GM12878 (cell line): ENCODE measurements at places on chromosomes 7 and 10. TPM values are rescaled to one million over a fixed set of nuclear protein-coding genes. Genes with fewer than 3 reads are reported as not detected.

DNA sequence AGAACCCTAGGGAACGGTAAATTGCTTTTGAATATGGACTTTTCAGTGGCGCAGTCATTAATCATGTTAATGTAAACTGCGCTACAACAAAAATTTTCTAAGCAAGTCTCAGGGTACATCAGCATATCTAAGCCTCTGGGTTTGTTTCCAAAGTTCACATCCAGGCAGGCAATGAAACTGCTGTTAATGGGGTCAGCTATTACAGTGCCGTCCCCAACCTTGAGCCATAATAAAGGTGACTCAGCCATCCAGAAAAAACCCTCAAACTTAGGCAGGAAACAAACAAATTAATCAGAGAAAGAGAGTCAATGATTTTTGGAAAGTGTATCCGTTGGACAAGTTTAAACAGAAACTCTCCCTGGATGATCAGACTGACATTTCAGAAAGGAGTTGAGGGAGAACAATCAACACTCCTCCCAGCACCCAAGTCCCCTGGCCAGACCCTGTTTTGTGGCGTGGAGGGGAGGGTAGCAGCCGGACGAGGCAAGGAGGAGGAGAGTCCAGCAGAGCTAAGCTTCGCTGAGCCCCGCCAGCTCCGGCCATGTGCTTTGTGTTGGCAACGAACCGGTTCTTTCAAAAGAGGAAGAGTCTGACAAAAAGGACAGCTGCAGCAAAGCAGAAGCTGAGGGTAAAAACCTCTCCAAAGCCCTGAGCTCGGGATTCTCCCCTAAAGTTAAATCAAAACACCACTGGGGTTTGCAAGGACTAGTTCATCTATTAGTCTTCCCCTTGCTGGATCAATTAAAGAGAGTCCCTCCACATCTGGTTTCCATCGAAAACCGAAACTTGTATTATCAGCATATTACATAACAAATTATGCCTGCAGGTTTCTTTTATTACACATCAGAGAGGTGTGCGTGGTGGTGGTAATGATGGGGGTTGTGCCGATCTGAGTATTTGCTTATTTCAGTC lies 3.6 kb downstream of the FAM53B start:
- H3K27me3 ChIP-seq = no peaks in the 10 kb centered on the region
- H3K27ac ChIP-seq = peak overlapping the region; percentile 57
- no peak for DNase-seq
- peak overlapping the region; percentile 84; the same call in 1 of the 2 replicates for H3K4me3 ChIP-seq

DNA sequence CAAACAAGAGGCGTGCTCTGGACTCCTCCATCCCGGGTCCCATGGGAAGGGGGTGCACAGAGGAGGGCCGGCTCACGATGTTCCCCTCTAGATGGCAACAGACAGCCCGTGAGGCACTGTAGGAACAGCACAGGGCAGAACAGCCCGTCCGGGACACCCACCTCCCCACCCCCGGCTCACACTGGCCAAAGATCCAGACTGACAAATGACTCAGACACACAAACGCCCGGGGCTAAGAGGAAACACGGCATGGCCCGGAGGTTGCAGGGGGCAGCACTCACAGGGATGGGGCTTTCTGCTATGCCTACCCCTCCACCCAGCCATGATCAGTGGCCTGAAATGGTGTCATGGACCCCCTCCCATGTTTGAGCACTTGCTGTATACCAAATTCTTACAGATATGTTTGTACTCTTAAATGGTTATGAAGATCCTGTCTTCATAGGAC lies 4.9 kb upstream of the ELN start:
- no peak for DNase-seq
- no peak overlapping the region for H3K4me3 ChIP-seq
- H3K36me3 ChIP-seq = no peaks in the 10 kb centered on the region
- no peaks in the 10 kb centered on the region for H3K4me1 ChIP-seq

GRCh38 chr10:50456719-50457118 lies 167.0 kb downstream of the SGMS1 start:
- no peaks in the 10 kb centered on the region for H3K27me3 ChIP-seq
- peak overlapping the region; percentile 91 for H3K27ac ChIP-seq
- H3K36me3 ChIP-seq = no peaks in the 10 kb centered on the region
- peaks cover 35% of the 10 kb centered on the region for H3K4me1 ChIP-seq
- peak; percentile 98 for DNase-seq
- H3K4me3 ChIP-seq = no peak overlapping the region

- H3K27me3 ChIP-seq = no peaks in the 10 kb centered on the region
- no peaks in the 10 kb centered on the region for H3K36me3 ChIP-seq
- DNase-seq = no peak
- H3K4me3 ChIP-seq = no peak overlapping the region
Measured at GRCh38 chr7:69419934-69420333, 178.3 kb upstream of the AUTS2 start.

GRCh38 chr10:89201345-89202032 lies 5.6 kb downstream of the CH25H start:
- H3K27ac ChIP-seq = no peak overlapping the region
- no peak overlapping the region for H3K4me3 ChIP-seq
- H3K36me3 ChIP-seq = no peaks in the 10 kb centered on the region

GRCh38 chr7:80552031-80552694 lies 40.3 kb upstream of the GNAT3 start:
- no peaks in the 10 kb centered on the region for H3K36me3 ChIP-seq
- no peaks in the 10 kb centered on the region for H3K27me3 ChIP-seq
- H3K27ac ChIP-seq = no peak overlapping the region
- H3K4me3 ChIP-seq = no peak overlapping the region
- H3K4me1 ChIP-seq = no peaks in the 10 kb centered on the region

Gene GSAP
- 17.4 and 24.1 TPM in 2 replicates for total RNA-seq

DNA sequence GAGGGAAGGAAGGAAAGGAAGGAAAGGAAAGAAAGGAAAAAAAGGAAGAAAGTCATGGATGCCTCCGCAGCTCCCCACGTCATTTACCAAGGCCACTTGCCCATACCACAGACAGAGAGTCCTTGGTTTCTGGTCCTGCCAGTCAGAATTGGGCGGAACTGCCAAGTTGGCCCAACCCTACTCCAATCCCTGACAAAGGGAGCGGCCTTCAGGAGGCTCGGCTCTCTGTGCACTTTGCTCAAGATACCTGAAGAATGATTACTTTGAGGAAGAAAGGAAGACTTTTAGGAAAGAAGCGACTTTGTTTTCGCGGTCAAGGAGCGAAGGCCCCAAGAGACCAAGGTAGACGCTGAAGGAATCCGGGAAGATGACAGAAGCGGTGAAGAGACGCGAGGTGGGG lies 49.1 kb upstream of the FXYD4 start:
- no peak overlapping the region for H3K27ac ChIP-seq
- no peaks in the 10 kb centered on the region for H3K4me1 ChIP-seq
- no peak for DNase-seq
- no peak overlapping the region for H3K4me3 ChIP-seq

DNA sequence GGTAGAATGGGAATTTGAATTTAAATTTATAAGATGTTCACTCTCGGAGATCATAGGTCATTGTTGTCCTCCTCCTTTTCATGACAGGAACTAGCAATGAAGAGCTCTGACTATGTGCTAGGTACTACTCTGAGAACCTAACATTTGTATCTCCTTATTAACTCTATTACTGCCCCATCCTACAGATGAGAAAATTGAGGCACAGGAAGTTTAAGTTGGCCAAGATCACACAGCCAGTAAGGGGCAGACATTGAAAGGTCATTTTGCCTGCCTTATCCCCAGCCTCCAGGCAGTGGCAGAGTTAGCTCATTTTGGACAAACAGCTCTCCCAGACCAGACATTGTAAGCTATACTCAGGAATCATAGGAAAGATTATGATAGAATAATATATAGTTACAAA lies 6.0 kb downstream of the SRGN start:
- no peaks in the 10 kb centered on the region for H3K4me1 ChIP-seq
- no peaks in the 10 kb centered on the region for H3K27me3 ChIP-seq
- no peak for DNase-seq
- no peaks in the 10 kb centered on the region; the same call in none of the 2 replicates for H3K36me3 ChIP-seq
- no peak overlapping the region for H3K27ac ChIP-seq

DNA sequence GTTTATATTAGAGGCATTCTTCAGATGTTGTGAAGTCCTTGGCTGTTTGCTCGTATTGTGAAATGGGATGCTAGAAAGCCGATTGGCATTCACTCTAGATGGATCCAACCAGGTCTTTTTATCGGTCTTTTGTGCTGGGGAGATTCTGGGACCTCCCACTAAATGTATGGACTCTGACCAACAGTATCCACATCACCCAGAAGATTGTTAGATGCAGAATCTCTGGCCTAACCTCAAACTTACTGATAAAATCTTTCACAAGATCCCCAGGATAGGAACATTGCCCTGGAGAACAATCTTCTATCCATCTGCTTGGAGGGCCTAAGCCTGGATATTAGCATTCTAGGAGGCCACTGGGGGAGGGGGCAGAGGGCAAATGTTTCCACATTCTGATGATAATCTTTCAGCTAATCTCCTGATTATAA lies 160.9 kb downstream of the PLXDC2 start:
- no peaks in the 10 kb centered on the region for H3K36me3 ChIP-seq
- DNase-seq = no peak
- no peaks in the 10 kb centered on the region for H3K4me1 ChIP-seq
- no peaks in the 10 kb centered on the region for H3K27me3 ChIP-seq

Gene UTF1
- not detected in 2 replicates for total RNA-seq
